ENCODE measurements at places on chromosomes 3 and 15.

- no peak for DNase-seq
Observed at GRCh38 chr3:177491296-177492032, 294.2 kb upstream of the TBL1XR1 start.

GRCh38 chr3:190399677-190400076 lies 11.7 kb downstream of the CLDN16 start:
- DNase-seq, result no peak

- DNase-seq, result no peak
Observed at GRCh38 chr3:43345877-43346276, 59.5 kb downstream of the SNRK start.

- DNase-seq, result no peak
Observed at GRCh38 chr15:62474771-62475124, 309.7 kb upstream of the C2CD4B start.

- DNase-seq, result no peak
Observed at GRCh38 chr3:186038360-186038759, 70.5 kb downstream of the ETV5 start.

DNA sequence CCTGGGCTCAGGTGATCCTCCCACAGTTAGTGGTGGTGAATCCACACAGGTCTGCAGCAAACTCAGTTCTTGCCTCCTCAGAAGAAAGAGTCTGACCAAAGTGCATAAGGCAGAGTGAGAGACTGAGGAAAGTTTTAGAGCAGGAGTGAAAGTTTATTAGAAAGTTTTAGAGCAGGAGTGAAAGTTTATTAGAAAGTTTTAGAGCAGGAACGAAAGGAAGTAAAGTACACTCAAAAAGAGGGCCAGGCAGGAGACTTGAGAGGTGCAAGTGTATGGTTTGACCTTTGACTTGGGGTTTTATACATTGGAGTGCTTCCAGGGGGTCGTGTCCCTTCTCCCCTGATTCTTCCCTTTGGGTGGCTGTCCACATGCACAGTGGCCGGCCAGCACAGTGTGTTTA lies 84.2 kb downstream of the LSM3 start:
- DNase-seq, result no peak

DNA sequence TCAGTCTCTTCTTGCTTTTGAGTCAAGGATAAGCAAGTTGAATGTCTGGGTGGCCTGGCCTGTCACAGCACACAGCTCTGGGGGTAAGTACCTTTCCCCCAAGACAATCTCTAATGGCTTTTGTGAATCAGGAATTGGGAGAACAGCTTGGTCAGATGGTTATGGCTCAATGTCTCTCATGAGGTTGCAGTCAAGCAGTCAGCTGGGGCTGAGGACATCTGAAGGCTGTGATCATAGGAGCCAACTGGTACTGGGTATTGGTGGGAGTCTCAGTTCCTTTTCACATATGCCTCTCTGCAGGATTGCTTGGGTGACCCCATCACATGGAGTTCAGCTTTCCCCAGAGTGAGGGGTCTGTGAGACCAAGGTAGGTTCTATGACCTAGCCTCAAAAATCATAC lies 33.0 kb upstream of the TMEM158 start:
- no peak for DNase-seq

- DNase-seq, result no peak
Observed at GRCh38 chr15:58476525-58477162, 44.9 kb downstream of the LIPC start.
